ENCODE measurements at places on chromosomes 13 and 19. TPM values are rescaled to one million over a fixed set of nuclear protein-coding genes. Genes with fewer than 3 reads are reported as not detected.

DNA sequence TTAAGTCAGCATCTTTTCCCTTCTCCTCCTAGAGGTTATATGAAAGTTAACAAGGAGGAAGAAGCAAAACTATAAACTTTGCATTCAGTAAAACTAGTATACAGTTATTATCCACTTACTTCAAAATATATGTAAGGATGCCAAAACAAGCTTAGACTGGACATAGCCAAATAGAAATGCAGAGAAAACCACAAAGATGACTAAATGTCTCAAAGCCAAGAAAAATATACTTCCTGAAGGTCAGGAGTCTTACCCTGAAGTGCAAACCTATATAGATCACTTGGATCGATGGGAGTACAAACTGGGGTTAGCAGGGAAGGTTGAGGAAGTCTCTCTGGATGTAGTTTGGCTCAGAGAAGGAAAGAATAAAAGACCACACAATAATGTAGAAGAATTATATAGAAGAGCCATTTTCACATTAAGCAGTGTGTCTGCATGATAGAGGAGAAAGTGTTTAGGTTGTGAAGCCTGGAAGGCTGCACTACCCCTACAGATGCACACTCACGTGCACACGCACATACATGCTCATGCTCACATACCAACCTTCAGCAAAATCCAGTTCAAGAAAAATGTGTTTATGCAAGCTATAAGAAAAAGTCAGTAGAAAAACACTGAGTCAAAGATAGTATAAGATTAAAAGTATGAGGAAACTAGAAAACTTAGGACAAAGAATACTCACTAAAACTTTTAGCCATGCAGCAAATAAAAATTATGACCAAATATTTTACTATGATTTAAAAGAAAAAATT, 112.1 kb upstream of the RXFP2 start:
- DNase-seq, result no peak
- H3K27me3 ChIP-seq, result no peaks in the 10 kb centered on the region
- no peaks in the 10 kb centered on the region for H3K36me3 ChIP-seq
- no peak overlapping the region for H3K27ac ChIP-seq

GRCh38 chr19:32068793-32069192, 276.6 kb upstream of the ZNF507 start:
- H3K4me1 ChIP-seq, result no peaks in the 10 kb centered on the region
- DNase-seq, result no peak
- H3K27me3 ChIP-seq, result no peaks in the 10 kb centered on the region
- no peak overlapping the region for H3K27ac ChIP-seq
- no peaks in the 10 kb centered on the region for H3K36me3 ChIP-seq
- no peak overlapping the region for H3K4me3 ChIP-seq

Gene CLEC17A
- polyA plus RNA-seq, result 0.13 TPM

Gene ZNF540
- polyA plus RNA-seq, result 9.0 TPM

GRCh38 chr19:18418029-18418482, 1.1 kb upstream of the SSBP4 start:
- H3K27me3 ChIP-seq, result no peaks in the 10 kb centered on the region
- no peaks in the 10 kb centered on the region for H3K36me3 ChIP-seq
- DNase-seq, result no peak
- H3K27ac ChIP-seq, result no peak overlapping the region
- H3K4me1 ChIP-seq, result peaks cover 67% of the 10 kb centered on the region

- H3K36me3 ChIP-seq, result no peaks in the 10 kb centered on the region
- no peaks in the 10 kb centered on the region for H3K4me1 ChIP-seq
- H3K27ac ChIP-seq, result no peak overlapping the region
- no peaks in the 10 kb centered on the region for H3K27me3 ChIP-seq
- no peak overlapping the region for H3K4me3 ChIP-seq
- no peak for DNase-seq
These were observed 229.4 kb downstream of the ITGBL1 start for GRCh38 chr13:101681834-101682233.

DNA sequence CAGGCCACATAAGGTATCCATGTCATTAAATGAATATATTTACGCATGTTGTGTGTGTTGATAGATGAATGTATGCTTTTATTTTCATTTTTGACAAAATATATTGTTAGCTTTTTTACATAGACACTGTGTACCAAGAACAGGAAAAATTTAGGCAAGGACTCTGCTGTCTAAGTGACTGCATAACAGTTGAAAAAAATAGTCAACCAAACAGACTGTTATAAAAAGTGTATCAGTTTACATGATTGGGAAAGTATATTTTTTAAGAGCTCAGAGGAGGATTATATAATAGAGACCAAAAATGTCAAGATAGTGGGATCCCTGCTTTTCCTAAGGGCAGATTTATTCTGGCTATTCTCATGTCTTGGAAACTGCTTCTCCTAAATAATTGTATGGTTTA, 858.0 kb downstream of the SLITRK1 start:
- no peaks in the 10 kb centered on the region for H3K36me3 ChIP-seq
- no peaks in the 10 kb centered on the region for H3K4me1 ChIP-seq
- H3K4me3 ChIP-seq, result no peak overlapping the region

- H3K4me1 ChIP-seq, result peaks cover 31% of the 10 kb centered on the region
- H3K4me3 ChIP-seq, result peak overlapping the region; percentile 2
- H3K27ac ChIP-seq, result peak overlapping the region; percentile 24
These were observed 61.9 kb upstream of the ATP12A start for GRCh38 chr13:24618011-24618955.

DNA sequence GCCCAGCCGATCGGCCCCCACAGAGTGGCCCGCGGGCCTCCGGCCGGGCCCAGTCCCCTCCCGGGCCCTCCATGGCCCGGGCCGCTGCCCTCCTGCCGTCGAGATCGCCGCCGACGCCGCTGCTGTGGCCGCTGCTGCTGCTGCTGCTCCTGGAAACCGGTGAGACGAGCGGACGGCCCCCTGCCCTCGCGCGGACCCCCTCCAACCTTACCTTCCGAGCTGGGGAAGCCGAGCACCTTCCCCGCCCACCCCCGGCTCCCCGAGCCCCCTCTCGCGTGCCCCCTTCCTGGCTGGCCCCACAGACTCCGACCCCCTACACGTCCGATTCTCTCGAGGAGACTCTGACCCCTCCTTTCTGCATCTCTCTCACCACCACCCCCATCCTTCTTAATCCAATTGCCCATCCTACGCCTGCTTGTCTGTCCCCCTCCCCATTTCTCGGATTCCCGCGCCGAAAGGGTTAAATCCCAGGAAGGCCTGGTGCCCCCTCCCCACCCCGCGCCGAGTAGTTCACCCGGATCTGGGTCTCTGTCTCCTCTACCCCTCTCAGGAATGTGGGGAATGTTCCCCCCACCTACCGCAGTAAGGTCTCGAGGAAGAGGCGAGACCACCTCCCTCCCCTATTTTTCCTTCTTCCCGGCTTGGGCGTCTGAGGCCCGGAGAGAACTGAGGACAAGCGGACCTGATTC, 502 bp downstream of the NECTIN2 start:
- H3K36me3 ChIP-seq, result no peaks in the 10 kb centered on the region
- H3K27me3 ChIP-seq, result peaks cover 5% of the 10 kb centered on the region
- peak overlapping the region; percentile 57 for H3K4me3 ChIP-seq
- peak overlapping the region; percentile 58 for H3K27ac ChIP-seq
- H3K4me1 ChIP-seq, result peaks cover 18% of the 10 kb centered on the region
- no peak for DNase-seq
